ENCODE measurements at places on chromosomes 16 and 17.

- no peak for DNase-seq
Measured at GRCh38 chr17:73686126-73686525, 41.9 kb upstream of the SDK2 start.

DNA sequence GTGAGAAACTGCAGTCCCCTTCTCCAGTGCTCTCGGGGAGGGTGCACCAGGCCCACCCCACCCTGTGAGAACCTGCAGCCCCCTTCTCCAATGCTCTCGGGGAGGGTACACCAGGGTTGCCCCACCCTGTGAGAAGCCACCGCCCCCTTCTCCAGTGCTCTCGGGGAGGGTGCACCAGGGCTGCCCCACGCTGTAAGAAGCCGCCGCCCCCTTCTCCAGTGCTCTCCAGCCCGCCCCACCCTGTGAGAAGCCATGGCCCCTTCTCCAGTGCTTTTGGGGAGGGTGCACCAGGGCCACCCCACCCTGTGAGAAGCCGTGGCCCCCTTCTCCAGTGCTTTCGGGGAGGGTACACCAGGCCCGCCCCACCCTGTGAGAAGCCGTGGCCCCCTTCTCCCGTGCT, 12.1 kb downstream of the SPATA33 start:
- DNase-seq = no peak

GRCh38 chr16:72658888-72659717, 388.8 kb downstream of the ZFHX3 start:
- DNase-seq = no peak

DNA sequence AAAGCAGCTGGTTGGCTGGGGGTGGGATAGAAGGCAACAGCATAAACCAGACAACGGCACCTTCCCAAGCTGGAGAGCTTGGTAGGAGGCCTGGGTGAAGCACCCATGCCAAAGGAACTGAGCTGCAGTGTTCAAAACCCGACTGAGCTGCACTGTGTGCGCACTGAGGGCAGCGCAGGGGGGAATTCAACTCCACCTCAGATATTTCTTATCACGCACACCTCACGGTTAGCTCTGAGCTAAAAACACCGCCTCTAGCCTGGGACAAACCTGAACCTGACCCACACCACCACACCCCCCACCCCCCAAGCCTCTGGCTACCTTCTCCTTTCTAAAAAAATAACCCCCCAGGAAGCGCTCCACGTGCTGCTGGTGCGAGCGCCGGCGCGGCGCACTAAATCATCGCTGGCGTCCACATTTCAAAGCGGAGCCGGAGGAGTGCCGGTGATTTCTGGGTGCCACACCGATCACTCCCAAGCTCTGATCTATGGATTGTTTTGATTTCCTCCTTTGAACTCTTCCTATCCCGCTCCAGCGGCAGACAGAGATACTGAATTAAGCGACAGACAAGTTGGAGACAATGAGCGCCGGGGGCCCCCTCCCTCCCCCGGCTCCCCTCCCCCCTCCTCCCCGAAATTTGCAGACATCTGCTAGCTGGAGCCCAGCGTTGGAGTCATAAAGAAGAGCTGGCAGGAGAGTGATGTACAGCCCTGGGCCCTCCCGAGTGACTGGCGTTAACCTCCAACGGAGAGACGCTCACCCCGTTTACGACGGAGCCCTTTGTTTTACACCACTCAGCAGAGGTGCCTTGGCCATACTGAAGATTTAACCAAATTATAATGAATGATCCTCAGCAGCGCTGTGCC, 85.0 kb downstream of the NOG start:
- no peak for DNase-seq

GRCh38 chr16:47511882-47512281, 50.8 kb downstream of the PHKB start:
- no peak for DNase-seq

Data from RWPE1 (cell line).